ENCODE measurements at places on chromosomes 2 and 18.

DNA sequence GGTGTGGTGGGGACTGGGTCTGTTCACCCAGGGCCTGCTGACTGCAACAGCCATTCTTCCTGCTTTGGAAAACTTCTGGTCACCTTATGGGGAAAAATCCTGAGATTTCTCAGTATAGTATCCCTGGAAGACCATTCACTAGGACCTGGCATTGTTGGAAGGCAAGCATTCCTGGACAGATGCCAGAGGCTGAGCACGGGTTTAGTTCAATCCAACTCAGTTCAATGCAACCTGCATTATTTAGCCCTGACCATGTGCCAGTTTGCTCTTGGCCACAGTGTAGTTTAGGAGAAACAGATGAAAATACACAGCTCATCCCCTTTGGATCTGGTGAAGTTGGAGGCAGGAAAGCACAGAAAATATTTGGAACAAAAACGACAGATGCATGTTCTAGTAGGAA lies 95.9 kb downstream of the LPIN1 start:
- H3K36me3 ChIP-seq = peaks cover under 1% of the 10 kb centered on the region
- H3K4me1 ChIP-seq = no peaks in the 10 kb centered on the region
- no peak overlapping the region for H3K27ac ChIP-seq
- H3K27me3 ChIP-seq = no peaks in the 10 kb centered on the region
- DNase-seq = no peak

DNA sequence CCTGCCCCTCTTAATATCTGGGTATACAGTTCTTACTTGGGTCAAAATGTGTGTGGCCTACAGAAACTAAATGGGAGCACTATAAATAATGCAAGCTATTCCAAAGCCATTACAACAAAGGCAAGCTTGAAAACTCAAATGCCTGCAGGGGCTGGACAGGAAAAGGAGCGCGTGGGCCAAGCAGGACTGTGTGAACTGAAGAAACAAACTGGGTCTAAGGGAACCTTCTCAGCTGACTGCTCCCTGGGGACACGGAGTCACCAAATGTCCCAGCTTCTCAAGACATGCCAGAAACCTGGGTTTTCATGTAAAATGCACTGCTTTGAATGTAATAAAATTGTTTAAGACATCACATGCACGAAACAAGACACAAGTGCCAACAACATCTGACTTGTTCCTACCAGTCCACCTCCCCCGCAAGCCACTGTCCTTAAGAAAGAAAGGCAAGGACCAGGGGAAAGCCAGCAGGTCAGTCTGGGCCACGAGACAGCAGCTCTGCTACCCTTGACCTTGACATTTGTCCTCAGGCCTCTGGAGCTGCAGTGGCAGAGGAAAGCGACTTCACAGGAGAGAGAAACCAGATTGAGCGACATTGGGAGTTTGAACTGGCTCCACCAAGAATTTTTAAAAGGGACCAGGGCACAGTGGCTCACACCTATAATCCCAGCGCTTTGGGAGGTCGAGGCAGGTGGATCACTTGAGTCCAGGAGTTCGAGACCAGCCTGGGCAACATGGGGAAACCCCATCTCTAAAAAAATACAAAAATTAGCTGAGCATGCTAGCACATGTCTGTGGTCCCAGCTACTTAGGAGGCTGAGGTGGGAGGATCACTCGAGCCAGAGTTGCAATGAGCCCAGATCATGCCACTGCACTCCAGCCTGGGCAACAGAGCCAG lies 89.7 kb upstream of the SH3BP4 start:
- peaks cover under 1% of the 10 kb centered on the region for H3K4me1 ChIP-seq
- DNase-seq = no peak
- H3K27ac ChIP-seq = no peak overlapping the region
- no peaks in the 10 kb centered on the region for H3K27me3 ChIP-seq

DNA sequence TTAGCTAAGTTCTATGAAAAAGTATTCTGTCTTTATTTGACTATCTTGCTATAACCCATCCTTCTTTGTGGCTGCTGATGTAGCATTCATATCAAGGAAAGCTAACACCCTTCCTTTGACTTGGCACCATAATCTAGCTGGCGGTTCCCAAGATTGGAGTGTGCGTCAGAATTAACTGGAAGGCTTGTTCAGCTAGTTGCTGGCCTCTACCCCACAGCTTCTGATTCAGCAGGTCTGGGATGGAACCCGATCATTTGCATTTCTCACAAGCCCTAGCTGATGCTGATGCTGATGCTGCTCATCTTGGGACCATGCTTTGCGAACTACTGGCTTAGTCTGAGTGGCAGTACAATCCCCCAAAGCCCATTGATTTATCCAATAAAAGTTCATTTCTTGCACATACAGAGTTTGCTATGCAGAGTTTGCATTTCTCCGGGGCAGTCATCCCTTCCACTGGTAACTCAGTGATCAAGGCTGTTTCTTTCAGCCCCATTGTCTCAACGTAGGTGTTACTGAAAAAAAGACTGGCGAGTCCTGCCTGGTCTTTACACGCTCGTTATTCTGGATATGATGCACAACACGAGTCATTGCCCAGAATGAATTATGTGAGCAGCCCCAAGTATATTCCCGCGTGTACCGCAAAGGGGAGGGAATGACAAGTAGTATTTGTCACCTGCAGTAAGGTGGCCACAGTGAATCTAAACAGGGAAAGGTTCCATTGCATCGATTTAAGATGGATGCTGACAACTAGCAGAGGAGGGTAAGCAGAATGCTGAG lies 96.5 kb downstream of the ZNF532 start:
- no peaks in the 10 kb centered on the region for H3K27me3 ChIP-seq
- peaks cover 25% of the 10 kb centered on the region for H3K36me3 ChIP-seq
- peak overlapping the region; percentile 25 for H3K4me3 ChIP-seq
- peak overlapping the region; percentile 77 for H3K27ac ChIP-seq
- DNase-seq = no peak

DNA sequence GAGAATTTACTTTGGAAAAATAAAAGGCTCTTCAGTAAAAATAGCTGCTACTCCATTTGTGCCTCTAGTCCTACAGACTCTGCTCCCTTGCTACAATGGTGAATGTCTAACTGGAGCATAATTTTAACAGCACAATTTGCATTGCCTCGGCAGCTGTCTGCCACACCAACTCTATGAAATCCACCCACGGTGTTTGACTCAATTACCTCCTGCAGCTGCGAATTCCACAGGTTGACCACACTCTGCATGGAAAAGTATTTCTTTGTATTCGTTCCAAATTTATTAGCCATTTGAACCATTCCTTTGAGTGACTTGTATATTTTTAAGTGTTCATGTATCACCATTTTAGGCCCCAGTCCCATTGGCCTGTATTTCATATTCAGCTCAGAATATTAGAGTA lies 182.1 kb upstream of the CCDC68 start:
- no peak for DNase-seq
- no peak overlapping the region for H3K27ac ChIP-seq
- no peak overlapping the region for H3K4me3 ChIP-seq
- no peaks in the 10 kb centered on the region for H3K4me1 ChIP-seq

DNA sequence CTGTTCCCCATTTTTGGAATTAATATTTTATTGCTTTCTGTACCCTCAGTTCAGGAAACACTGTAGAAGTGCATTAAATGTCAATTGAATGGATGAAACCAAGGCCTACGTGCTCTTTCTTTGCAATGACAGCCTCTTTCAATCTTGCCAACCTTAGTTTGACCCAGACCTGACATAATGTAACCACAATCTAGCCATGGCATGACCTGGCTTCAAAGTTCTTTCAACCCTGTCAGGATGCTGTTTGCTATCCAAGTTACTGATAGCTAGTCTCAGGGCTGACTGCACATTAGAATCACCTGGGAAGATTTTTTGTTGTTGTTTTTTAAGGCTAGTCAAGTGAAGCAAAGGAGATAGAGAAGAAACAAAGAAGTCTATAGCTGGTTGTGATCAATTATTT lies 190.9 kb upstream of the PKDCC start:
- peaks cover 31% of the 10 kb centered on the region for H3K27me3 ChIP-seq
- H3K4me3 ChIP-seq = no peak overlapping the region
- DNase-seq = no peak
- H3K27ac ChIP-seq = no peak overlapping the region
- H3K4me1 ChIP-seq = peaks cover 2% of the 10 kb centered on the region

Measured in stimulated activated naive B cell treated with anti-CD40 and anti-IgM and Interleukin-4, amounts not matched to agents 10 μg/mL and 1 μg/mL and 100 μg/mL, for 72 hours (primary cell).